ENCODE measurements at places on chromosomes 11 and 22.
A peak's percentile ranks its signal among the peaks of the same experiment; 100 is the strongest.

GRCh38 chr11:72352859-72353551 lies 81.3 kb downstream of the CLPB start:
- no peak for DNase-seq

DNA sequence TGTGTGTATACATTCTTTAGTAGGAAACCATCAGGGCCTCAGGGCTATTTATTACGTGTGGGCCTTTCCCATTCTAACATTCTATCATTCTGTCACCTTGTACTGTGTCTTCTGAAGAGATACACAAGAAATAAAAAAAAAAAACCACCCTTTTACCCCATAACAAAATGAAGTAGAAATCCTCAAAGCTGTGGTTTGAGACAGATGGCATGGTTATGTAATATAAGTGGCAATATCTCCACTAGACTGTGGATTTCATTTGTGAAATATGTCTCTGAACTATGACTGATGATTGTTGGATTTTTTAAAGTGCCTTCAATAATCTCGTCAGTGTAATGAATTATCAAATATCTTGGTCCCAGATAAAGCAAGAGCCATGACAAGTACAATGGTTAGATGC lies 150.0 kb upstream of the BLID start:
- no peak for DNase-seq

DNA sequence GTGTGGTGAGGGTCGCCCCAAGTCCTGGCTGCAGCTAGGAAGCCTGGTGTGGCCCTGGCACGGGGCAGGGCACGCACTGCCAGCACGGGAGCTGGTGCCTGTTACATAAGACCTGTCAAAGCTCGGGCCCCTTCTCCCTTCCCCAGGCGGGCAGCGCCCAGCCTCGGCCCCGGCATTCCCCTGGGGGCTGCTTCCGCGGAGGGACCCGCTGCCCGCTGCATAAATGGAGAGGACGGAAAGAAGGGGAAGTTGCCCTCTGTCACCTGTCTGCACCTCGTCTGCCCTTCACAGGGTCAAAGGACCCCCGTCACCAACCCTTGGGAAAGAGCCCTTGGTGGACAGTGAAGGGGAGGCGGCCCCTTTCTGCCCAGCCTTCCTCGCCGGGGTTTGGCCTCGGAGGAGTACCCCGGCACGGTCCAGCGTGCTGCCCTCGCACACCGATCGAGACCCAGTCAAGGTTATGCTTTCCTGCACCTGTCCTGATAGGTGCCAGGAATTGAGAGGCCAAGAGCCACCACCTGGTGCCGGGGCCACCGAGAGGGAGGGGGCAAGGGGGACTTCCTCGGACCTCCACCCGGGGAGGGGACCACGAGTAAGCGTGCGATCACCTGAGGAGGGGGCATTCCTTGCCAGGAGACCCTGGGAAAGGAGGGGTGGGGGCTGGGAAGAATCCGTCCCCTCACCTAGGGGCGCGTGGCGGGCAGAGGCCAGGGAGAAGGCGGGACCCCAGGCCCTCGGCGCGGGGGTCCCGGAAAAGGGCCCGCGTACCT lies 16.8 kb upstream of the MFRP start:
- DNase-seq, result no peak

GRCh38 chr11:23948851-23949250 lies 548.0 kb upstream of the LUZP2 start:
- DNase-seq, result no peak

- no peak for DNase-seq
Observed at GRCh38 chr11:77303328-77303727, 1.8 kb upstream of the GDPD4 start.

DNA sequence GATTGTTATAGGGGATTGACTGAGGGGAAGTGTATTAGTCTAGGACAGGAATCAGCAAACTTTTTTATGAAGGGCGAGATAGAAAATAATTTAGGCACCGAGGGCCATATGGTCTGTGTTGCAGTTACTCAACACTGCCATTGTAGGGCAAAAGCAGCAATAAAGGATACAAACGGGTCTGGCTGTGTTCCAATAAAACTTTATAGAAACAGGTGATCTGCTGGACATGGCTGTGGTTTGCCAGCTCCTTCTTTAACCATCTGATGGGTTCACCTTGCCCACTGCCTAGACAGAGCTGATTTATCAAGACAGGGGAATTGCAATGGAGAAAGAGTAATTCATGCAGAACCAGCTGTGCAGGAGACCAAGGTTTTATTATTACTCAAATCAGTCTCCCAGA lies 20.0 kb downstream of the PRR5L start:
- no peak for DNase-seq

DNA sequence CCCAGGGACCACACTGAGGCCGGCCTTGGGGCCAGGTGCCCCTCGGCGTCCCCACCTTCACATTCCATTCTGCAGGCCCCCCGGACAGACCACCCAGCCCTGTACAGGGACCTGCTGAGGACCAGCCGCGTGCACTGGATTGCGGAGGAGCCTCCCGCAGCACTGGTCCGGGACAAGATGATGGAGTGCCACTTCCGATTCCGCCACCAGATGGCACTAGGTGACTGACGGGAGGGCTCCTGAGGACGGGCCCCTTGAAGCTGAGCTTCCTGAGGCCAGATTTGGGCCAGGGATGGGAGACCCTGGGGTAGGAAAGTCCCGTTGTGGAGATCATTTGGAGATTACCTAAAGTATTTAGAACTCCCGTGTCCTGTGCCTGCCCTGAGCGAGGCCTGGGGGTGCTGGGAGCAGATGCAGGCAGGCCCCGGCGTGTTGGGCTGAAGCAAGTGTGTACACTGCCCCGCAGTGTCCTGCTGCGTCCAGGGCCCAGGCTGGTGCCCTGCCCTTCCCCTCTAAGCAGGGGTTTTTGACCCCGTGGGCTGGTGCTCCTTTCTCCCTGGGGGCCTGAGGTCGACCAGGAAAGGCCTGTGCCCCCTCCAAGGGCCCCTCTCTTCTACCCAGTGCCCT lies 20.0 kb downstream of the TRMU start:
- no peak for DNase-seq

DNA sequence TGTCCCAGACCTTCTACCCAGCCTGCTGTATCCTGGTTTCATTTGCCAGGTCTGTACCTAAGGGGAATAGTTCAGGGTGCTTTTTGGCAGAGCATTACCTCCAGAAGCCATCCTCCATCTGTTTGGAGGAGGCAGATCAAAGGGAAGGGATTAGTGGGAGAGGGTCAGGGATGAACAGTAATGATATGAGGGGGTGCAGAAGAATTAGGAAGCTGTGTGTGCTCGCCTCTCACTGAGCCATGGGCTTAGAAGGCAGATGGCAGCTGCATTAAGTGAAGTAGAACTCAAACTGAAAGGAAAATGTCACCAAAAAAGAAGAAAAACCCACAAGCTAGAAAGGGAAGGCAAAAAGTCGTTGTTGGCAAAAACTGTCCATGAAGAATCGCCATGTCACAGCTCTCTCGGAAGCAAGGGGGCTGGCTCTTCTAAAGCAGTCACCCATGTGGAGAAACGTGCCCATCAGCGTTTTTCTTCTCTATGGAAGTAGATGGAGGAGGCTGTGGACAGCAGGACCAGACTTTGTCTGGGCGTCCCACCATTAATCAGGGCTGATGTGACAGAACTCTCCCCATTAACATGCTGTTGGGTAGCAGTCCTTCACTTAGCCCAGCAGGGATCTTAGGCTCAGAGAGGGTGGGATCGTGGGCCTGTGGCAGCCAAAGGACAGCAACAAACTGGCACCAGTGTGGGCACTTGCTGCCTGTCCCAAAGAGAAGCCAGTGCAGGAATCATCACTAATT lies 46.8 kb downstream of the CEP164 start:
- DNase-seq, result no peak

DNA sequence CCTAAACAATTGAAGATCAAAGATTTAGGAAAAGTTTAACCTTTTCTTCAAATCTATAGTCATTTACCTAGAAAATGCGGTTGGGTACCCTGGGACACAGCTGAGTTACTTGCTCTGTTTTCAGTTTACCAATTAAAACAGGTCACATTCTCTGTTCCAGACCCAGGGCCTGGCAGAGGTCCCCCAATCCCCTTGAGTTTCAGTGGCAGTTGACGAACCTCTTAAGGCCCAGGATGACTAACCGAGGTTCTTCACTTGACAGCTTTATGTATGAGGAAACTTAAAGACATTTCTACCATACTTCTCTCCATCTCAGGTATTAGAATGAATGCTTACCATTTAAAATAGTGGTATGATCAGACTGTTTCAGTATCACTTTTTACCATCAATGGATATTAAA lies 16.3 kb downstream of the LDHAL6A start:
- no peak for DNase-seq

DNA sequence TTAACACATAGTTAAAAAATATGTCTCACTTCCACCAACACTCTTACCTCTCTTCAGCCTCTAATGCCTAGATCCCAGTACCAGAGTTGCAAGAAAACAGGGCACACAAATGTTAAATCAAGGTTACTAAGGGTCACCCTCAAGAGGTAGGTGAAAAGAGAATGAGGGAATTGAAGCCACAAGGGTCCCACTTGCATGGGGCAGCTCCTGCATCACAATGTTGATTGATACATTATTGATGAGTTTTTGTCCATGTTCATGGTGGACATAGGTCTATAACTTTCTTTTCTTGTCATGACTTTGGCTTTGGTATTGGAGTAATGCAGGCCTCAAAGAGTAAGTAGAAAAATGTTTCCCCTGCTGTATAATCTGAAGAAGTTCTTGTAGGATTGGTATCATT lies 46.0 kb upstream of the IGLL5 start:
- no peak for DNase-seq

DNA sequence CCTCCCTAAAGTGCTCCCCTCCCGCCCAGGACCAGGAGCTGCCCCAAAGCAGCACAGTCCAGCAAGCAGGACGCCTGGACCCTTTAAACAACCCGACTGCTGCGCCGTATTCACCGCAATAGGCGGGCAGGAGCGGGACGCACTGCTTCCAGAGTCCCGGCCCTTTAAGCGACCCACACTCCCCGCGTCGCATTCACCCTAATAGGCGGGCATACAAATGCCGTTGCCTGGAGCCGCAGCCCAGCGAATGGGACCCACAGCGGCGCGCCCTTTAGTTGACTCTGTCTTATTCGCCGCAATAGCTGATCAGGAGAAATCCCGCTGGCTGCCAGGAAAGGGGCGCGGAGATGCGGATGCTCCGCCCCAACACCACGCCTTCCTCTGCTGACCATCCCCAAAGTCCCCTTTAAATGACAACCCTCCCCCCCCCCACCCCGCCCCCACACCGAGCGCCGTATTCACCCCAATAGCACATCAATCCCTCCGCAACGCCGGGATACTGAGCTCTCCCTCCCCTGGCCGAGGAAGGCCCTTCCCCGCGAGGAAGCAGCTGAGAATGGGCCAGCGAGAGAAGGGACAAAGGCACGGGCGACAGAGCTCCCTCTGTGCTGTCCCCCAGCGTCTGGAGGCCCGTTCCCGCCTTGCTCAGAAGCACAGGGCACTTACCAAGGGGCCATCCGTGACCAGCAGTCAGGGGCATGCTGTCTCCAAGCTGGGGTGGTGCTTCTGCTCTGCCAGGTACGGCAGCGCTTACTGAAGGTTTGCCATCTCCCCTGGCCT lies 4.7 kb downstream of the OSBPL5 start:
- DNase-seq, result peak; percentile 57

- no peak for DNase-seq
Observed at GRCh38 chr11:116693102-116693570, 79.7 kb downstream of the BUD13 start.

DNA sequence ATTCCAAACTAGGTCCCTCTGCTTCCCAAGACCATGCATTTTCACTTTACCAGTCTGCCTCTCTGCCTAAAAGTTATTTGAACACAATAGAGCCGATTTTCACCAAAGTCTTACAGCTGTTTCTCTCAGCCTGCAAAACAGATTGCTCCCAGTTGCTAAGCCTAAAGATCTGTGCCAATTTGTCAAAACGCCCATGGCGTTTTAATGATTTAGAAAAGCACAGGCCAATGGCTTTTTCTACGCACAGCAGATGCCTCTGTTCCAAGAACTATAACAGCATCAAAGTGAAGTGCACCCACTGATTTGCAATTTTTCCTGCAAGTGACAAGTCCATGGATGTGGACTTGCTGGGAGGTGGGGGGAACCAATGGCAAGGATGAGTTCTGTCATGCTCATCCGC lies 173.9 kb upstream of the SYN3 start:
- DNase-seq, result no peak

DNA sequence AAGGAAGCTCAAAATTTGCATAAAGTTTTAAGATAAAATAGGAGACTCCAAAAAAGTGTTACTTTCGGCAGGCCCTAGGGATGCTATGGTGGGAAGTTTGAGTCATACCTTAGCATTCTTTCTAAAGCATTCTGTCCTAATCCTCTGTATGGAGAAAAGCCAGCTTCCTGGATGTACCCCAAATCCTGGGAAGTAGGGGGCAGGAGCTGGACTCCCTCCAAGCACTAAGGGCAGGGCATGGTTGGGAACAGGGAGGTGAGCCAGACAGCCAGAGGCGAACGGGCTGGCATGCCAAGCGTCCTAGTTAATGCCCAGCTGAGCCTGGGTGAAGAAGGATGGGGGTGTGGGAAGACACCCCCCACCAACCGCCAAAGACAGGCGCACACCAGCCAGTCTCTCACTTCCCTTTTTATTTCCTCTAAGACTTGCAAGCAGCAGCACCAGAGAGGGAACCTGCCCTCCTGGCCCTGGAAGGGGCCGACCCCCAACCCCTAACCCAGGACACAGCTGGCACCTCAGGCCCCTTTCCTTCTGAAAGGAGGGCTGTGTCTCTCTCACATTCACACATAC lies 23.9 kb downstream of the RTN4RL2 start:
- no peak for DNase-seq

GRCh38 chr11:47359162-47359561 lies 6.7 kb upstream of the MYBPC3 start:
- no peak for DNase-seq

DNA sequence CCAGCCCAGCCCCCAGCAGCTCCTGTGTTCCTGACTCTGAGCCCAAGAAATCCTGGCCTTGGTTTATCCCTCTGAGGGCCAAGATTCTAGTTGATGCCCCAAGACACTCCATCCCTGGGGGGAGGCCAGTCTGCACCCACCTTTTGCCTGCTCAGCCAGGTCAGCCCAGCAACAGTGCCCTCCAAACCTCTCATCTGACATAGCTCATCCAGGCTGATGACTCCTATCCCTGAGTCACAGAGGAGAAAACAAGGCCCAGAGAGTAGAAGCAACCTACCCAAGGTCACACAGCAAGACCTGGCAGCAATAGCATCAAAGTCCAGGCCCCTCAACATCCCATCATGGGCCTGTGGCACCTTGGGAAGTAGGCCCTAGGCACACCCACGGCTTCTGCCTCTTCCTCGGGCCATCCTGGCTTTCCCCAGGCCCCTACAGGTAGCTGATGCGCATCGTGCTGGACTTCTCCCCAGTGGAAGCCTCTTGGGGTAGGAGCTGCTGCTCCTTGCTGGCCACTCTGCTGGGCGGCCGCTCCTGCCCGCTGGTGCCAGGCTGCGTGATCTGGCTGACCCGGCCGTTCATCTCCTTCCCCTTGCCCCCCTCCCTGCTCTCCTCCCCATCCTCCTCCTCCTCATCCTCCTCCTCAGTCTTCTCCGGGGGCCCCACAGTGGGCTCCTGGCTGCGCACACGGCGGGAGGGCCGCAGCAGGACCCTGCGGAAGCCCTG lies 6.0 kb downstream of the SSTR3 start:
- DNase-seq, result no peak

DNA sequence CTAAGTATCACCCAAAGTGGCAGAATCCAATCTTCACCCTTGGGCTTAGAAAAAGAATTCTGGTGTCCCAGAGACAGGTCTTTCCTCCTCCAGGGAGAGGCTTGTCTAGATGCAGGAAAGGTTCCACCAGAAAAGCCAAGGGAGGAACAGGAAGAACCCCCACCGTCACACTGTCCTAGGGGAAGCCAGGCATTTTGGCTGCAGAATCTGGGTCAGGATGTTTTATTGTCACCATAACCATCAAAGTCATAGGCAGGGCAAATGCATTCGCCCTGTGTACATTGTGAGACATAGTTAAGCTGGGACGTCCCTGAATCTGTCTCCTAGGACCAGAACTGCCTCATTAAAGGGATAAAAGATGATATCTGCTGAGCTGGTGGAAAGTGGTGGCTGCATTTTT lies 590.5 kb downstream of the OPCML start:
- DNase-seq, result no peak

Data from SW 1271 (cell line).